Transverse colon (tissue), 4 donors: ENCODE measurements at places on chromosomes 12 and 14. TPM values are rescaled to one million over a fixed set of nuclear protein-coding genes. Genes with fewer than 3 reads are reported as not detected.

DNA sequence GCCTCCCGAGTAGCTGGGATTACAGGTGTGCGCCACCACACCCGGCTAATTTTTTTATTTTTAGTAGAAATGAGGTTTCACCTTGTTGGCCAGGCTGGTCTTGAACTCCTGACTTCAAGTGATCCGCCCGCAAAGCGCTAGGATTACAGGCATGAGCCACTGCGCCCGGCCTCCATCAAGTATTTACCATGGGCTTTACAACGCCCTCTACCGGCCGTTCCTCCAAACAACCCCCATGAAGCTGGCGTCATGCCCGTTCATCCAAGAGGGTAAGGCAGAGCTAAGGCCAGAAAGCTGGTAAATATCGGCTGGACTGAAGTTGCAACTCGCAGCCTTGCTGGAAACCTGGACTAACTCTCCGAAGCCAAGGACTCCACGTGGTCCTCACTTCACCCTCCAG lies 41.6 kb downstream of the RNF34 start:
- no peak for DNase-seq

- DNase-seq: no peak
Observed at GRCh38 chr12:133231001-133231400, 4.7 kb downstream of the ANHX start.

Gene TBC1D30
- total RNA-seq: 7.8 TPM

GRCh38 chr12:101671157-101671791 lies 26.2 kb upstream of the CHPT1 start:
- DNase-seq: peak; percentile 44

Gene PTPRR
- 31.4 TPM for total RNA-seq

GRCh38 chr12:28793581-28794151 lies 355.4 kb upstream of the FAR2 start:
- no peak for DNase-seq

Gene MANSC1
- total RNA-seq: 16.8 TPM

Gene C1QL4
- not detected for total RNA-seq

Gene SLC5A8
- total RNA-seq: not detected

GRCh38 chr14:69713209-69713781 lies 53.6 kb upstream of the SRSF5 start:
- DNase-seq: peak; percentile 47

GRCh38 chr14:94113908-94114588 lies 3.5 kb downstream of the IFI27 start:
- DNase-seq: no peak

DNA sequence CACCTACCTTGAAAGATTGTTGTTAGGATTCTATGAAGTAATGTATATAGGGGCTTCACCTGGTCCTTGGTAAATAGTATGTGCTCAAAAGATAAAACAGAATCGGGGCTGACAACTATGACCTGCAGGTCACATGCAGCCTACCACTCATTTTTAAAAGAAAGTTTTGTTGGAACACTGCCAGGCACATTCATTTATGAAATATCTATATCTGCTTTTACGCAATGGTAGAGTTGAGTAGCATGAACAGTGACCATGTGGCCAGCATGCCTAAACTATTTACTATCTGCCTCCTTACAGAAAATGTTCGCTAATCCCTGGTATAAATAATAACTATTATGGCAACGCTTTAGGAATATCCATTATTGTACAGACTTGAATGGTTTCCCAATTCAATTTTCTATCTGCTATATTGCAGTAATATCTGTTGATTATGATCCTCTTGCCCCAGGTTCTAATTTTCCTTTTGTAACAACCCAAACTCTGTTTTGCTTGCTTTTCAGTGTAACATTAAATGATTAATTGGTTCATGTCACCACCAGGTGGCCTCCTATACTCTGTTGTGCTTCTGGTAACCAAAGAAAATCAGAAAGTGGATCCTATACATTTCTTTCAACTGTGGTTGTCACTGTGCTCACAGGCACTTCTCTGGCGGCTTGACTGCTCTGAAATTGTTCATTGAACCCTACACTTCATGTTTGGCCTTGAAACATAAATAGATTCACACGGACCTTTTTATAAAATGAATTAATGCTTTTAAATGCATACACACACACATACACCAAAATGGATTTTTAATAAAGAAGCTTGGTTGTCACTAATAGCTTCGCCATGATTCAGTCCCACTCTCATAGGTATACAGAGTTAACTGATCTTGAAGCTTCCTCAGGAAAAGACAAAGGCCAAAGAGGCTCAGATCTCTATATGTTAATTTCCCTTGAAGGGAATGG lies 227.7 kb upstream of the NPAS3 start:
- DNase-seq: no peak

Gene NPAS3
- total RNA-seq: 0.96 TPM

DNA sequence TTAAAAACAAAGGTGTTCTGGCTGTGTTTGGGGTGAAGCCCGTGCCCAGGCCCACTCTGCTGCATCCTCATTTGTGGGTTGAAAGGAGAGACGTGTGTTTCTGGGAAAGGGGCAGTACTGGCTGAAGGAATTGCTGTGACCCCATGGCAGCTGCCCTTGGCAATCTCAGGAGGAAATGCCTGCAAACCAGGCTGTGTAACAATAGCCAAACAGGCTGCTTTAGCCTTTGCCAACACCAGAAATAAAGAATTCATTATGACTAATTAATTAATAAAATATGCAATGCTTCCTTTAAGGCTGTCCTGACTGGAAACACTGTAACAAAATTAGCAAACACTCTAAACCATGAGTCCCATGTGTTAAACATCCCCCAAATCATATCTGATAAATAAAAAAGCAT lies 53.0 kb upstream of the KRR1 start:
- no peak for DNase-seq

DNA sequence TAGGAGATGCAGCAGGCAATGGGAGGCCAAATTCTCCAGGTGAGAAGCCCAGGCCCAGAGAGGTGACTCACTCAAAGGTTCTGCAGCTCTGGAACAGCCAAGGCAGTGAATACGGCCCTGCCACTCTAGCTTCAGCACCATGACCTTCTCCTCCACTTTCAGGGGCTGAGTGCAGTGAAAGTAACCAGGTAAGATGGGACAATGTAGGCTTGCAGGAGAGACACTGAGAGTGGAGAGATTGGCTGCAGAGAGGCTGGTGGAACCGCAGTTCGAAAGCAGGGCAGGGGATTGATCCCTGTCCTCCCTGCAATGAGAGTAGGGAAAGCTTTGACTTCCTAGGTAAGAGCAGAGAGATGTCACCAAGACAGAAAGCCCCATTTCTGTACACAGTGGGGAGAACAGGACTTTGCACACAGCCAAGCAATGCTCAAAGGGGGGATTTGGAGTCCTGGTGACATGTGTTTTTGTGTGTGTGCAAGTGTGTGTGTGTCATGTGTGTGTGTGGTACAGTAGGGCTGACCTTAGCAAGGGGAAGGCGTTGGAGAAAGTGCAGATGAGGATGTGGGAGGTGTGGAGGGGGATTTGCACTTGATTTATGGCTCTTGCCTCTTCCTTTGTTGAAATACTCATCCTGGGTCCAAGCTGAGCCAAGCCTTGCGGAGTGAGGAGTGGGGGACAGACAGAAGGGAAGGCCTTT lies 12.7 kb downstream of the DHRS2 start:
- no peak for DNase-seq

DNA sequence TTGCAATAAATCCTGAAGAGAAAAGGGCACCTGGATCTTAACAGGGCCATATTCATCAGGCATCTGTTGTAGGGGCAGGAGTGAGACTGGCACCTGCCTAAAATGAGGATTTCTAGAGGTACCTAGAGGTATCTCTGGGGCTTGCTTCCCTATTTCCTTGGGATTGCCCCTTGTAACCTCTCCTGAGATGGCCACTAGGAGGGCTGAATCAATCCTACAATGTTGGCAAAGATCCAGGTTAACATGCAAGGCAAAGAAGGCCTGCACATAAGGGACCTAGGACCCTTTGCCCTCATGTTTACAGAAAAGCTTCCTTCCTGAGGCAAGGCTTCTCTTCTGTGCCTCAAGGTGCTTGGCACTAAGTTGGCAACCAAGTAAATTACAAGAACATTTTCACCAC lies 25.8 kb upstream of the CLEC4E start:
- no peak for DNase-seq

DNA sequence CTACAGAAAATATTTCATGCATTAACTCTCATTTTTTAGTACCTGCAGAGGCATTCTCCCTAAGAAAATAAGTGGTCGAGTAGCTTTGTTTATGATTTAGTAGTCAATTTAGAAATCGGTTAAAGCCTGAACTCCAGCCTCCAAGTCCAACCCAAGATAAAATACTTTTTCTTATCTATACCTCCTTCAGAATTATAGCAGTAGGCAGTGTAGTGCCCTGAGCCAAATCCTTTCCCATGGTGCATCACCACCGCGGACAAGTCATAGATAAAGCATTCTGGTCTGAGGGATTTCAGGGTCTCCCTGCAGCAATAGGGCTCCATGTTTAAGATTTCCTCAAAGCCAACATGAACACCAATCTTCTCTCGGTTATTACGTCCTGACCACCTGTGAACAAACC lies 30.5 kb downstream of the USP44 start:
- no peak for DNase-seq

GRCh38 chr12:95215949-95216348 lies 1.3 kb downstream of the FGD6 start:
- no peak for DNase-seq

GRCh38 chr12:9761419-9761781 lies 699 bp upstream of the CD69 start:
- no peak for DNase-seq

GRCh38 chr14:74599946-74600345 lies 12.1 kb downstream of the LTBP2 start:
- no peak for DNase-seq

DNA sequence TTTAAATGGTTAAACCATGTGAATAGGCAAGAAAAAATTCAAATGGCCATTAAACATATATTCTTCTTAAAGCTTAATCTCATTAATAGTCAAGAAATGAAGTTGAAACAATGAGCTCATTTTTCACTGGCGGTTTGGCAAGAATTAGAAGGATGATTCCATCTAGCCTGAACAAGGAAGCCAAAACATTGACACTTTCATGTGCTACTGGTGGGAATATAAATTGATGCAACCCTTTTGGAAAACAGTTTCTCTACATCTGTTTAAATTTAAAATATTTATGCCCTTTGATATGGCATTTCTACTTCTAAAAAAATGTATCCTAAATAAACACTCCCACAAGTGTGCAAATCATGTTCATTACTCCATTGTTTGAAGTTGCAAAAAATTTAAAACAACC lies 174.7 kb upstream of the HIF1A start:
- no peak for DNase-seq

- DNase-seq: no peak
Observed at GRCh38 chr12:10147714-10148403, 17.9 kb upstream of the CLEC7A start.

DNA sequence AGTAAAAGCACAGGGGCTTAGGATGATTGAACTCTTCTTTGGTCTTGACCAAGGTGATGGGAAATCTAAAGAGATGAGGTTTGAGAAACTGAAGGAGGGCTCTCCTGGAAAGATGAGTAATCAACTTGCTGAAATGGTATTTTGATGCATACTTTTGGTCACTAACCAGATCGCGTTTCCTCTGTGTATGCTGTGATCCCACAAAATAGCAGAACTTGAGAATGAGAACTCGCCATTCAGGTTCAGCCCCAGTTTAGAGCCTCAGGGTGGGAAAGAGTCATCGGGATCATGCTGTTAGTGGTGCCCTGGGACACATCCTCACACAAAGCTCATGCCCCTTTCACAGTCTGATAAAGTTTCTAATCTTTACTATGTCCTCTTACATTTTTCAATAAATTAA lies 488.8 kb downstream of the ETNK1 start:
- no peak for DNase-seq

- no peak for DNase-seq
Observed at GRCh38 chr14:66383257-66383656, 102.9 kb upstream of the CCDC196 start.

GRCh38 chr12:125533434-125534029 lies 468.3 kb downstream of the AACS start:
- peak; percentile 25 for DNase-seq

DNA sequence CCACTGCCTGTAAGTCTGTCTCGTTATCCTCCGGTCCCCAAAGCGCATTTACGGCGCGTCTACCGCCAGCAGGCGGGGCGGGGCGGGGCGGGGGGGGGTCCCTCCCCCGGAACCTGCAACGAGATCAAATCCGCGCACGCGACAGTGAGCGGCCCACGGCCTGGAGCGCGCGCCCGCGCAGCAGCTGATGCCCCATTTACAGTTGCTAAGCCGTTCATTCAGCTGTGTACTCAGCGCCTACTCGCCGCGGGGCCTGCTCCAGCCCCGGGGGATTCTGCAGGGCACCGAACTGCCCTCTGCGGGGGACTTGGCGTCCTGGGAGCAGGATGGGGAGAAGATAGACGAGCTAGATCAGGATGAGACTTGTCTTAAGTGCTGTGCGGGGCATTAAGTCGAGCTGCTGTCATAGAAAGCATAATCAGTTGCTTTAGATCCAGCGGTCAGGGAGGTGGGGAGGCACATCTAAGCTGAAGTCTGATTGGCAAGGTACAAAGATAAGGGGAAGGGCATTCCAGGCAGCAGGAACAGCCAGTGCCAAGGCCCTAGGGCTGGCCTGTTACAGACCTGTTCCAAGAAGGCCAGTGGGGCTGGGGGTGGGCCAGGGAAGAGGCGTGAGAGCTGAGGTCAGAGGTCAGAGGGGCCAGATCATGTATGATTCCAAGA lies 1.4 kb upstream of the CCDC85C start:
- DNase-seq: peak; percentile 79

- DNase-seq: no peak
Observed at GRCh38 chr12:46237371-46238045, 31.3 kb downstream of the SLC38A1 start.
